Right kidney (tissue), 9 donors: ENCODE measurements at places on chromosomes 7 and 10.

DNA sequence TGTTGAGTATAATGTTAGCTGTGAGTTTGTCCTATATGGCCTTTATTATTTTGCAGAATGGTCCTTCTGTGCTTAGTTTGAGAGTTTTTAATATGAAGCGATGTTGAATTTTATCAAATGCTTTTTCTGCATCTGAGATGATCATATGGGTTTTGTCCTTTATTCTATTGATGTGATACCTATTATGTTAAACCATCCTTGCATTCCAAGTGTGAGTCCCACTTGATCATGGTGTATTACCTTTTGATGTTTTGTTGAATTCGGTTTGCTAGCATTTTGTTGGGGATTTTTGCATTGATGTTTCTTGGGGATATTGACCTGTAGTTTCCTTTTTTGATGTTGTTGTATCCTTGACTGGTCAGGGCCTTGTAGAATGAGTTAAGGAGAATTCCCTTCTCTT is 166.4 kb downstream of the MLLT10 start:
- DNase-seq: no peak

GRCh38 chr7:37342688-37343471 is 105.8 kb downstream of the ELMO1 start:
- no peak for DNase-seq

GRCh38 chr10:82472406-82473335 is 597.7 kb downstream of the NRG3 start:
- DNase-seq: no peak

- peak; percentile 34 for DNase-seq
These were observed 17.1 kb downstream of the PLXDC2 start for GRCh38 chr10:19833170-19833824.

DNA sequence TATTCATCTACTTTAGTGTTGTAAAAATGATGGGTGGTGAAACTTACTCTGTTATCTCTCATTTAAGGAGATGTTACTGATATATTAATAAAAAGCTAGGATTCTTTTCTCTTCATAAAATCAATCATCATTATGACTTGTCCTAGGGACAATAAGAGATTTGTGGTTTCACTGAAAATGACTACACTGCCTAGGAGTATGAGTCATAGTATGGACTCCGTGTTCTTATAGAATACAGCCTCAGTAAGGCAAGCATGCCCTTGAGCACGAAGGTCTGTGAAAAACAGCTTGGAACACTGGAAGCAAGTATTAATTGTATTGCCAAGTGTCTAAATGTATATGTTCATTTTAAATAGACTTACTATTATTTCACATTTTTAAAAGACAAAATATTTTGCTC is 749.2 kb upstream of the PCDH15 start:
- DNase-seq: no peak

DNA sequence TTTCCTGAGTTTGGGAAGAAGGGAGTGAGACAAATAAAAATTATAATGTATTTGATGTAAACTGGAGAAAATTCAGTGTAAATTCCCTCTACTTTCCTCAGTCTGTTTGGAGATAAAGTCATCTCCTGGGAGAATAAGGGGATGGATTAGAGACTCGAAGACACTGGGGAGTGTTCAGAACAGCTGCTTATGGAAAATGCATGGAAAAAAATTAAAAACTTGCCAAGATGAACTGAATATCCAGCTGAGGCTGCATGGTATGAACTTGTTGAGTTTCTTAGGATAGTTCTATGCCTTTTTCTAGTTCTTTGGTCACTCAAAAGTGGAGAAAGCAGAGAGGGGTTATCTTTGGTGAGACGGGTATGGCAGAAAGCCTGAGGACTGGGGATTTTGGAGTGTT is 210.5 kb downstream of the BICC1 start:
- DNase-seq: no peak
